Activated CD4-positive, alpha-beta T cell treated with anti-CD3 and anti-CD28 coated beads for 48 hours (primary cell): ENCODE measurements at places on chromosomes 5 and 9.

DNA sequence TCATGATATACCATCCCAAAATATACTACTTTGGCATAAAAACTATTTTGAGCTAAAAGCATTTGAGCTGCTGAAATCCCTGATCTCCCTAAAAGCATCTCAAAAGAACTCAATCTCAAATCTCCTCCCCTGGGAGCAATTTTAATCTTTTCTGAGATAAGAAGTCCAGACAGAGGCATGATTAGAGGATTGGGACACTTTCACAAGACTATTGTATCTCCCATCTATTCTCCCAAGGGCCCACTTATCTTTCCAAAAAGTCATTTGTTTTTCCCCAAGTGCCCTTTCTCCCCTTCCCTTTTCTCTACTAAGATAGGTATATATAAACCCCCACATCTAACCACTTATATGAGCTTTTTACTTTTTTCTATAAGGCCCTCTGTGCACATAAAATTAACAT lies 79.7 kb downstream of the ALDH7A1 start:
- DNase-seq = no peak

DNA sequence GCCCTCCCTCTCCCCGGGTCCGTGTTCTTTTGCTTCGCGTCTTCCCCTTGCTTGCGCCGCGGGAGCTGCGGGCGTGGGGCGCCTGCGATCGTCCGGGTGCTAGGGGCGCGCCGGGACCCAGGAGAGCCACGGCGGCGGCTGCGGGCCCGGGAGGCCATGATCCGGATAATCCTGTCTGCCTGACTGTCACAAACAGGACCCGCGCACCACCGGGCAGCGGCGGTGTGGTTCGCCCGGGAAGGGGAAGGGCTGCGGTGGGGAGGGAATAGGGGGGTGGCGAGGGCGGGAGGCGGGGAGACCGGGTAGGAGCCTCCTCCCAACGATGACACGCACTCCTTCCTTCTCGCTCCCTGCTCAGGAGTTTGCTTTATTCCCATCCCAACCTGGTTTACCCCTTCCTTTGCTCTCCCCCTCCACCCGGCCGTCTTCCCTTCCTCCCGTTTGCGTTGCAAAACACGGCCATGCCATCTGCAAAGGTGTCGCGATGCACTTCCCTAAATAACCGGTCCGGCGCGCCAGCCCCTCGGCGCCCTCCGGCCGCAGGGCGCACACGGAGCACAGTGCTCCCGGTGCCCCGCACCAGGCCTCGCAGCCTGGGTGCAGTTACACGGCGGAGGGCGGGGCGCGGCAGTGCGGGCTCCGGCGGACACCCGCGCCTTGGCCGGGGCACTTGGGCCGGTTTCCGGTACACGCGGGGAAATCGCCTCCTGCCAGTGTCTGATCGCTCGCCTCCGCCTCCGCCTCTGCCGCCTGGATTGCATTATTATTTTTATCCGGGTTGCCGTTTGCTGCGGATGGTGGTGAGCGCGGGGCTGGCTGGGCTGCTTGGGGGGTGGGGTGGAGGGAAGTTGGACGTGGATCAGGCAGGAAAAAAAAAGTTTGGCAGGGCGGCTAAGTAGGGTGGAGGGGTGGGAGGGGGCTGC lies 1.5 kb downstream of the SMARCA2 start:
- peak; percentile 69 for DNase-seq

DNA sequence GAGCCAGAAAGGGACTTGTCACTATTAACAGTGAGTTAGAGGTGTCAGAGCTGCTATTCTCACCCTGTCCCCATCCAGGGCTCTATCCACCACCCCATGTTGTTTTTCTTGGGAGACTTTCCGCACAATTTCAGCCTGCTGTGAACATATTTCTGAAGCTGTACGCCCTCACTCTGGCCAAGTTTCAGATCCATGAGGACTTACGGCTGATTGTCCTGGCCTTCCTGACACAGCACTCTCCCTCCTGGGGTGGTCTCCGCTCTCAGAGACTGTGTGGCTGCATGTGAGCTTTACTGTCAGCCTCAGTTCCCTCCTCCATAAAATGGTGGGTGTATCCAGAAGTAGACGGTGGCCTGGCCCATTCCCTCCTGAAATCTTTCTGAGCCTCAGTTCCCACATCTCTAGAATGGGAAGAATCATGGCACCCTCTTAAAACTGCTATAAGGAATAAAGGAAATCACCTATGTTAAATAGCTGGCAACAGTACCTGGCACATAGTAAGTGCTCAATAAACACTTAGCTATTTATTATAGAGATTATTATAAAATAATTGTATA lies 804 bp upstream of the IL17B start:
- no peak for DNase-seq

DNA sequence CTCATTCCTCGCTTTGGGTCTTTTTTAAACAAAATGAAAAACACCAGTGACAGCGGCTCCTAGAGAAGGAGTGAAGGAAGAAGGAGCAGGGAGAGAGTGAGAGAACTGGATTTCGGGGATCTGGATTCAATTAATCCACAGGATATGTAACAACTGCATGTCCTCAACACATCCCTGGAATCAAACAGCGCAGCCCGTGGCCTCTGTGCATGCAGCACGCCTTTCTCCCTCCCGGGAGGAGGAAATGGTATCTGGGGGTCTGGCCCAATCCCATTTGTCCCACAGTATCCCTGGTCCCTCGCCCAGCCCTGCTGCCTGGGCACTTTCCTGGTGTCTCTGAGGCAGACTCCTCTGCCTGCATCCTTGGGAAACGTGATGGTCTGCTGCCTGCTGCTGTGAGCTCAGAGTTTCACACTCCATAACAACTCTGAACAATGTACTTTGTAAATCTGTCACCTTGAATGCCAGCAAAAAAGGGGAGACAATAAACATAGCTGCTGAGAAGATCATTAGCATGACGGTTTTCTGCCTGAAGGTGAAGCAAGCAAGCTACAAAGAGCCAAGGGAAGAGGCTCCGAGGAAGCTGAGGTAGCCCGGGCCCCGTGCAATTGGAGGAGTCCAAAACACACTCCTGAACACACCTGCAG lies 56.1 kb downstream of the PTCH1 start:
- no peak for DNase-seq

- DNase-seq = no peak
Observed at GRCh38 chr9:74951107-74951720, 1.5 kb downstream of the C9orf40 start.

GRCh38 chr5:76397200-76397599 lies 5.9 kb upstream of the IQGAP2 start:
- DNase-seq = no peak

GRCh38 chr9:128732576-128732975 lies 8.6 kb upstream of the ZDHHC12 start:
- DNase-seq = no peak

- DNase-seq = no peak
Observed at GRCh38 chr9:88993327-88993726, 2.1 kb downstream of the S1PR3 start.

GRCh38 chr5:122354293-122354692 lies 42.3 kb downstream of the SNCAIP start:
- DNase-seq = no peak

DNA sequence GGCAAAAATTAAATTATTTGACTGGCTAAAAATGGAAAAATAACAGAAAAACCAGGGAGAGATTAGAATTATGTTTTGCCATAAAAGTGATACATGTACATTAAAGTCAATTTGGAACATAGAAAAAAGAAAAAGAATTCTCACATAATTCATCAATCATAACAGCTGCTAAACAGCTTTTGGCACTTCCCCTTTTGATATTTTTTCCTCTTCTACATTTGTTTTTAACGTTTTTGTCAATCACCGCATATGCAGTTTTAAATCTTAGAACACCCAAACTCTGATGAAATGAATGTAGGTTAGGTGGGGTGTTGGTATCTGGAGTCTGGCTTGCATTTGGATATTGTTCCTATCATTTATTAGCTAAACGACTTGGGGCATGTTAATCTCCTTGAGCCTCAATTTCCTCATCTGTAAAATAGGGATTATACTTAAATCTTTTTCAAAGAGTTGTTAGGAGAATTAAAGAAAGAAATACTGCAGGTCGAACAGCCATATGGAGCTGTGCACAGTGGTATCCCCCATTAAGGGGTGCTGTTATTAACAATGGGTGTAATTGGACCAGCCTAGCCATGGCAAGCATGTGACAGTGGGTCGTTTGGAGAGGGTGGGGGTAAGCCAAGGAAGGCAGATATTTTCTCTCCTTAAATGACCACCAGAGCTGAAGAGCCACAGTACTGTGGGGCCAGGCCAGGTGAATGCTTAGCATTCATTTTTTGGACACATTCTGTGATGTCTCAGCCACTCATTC lies 22.6 kb downstream of the NPR3 start:
- DNase-seq = no peak

DNA sequence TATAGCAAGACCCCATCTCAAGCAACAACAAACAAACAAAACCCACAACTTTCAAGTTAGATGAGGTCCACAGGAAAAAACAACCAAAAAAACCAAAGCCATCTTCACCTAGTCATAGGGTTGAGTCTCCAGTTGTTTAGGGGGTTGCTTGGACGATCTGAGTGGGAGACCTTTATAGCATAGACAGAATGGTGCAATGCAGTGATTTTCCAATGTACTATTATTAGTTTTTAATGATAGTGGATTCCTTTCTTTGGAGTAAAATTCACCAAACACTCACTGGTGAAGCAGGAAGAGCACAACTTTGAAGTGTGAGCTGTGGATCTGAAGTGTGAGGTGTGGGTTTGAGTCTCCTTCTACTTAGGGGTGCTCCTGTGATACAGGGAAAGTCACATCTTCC lies 67.0 kb upstream of the KLF9 start:
- DNase-seq = no peak

DNA sequence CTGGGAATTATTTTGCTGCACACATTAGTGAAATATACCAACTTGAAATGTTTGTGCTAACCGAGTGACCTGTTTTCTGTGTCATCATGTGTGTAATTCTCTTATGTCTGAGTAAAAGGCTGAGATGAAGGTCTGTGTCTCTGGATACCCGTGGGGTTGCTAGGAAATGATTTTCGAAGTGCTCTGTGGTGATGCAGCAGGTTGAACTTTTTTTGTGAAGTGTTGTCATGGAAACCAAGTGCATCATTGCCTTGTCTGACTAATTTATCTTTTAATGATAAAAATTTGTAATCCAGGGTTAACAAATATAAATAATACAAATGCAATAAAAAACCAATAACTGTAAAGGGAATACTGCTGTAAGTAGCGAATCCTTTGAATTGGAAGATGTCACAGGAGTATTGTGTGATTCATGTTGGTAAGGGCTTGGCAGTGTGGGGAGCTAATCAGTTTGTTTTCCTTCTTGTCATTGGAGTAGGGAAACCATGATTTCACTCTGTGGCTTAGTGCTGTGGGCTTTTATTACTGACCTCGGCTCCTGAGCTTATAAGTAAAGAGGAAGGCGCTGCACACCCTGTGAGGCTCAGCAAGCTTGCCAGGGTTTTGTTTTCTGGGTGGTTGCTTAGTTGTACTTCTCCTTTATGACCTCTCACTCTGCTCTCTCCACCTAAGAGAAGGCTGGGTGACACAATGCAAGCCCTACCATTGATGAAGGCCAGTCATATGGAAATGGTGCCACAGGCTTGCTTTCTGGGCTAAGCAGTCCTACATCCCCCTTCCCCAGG lies 22.3 kb downstream of the PDE8B start:
- no peak for DNase-seq

- DNase-seq = no peak
Observed at GRCh38 chr5:111517853-111518501, 5.6 kb upstream of the STARD4 start.
